ENCODE measurements at places on chromosomes 3 and 15.
A peak's percentile ranks its signal among the peaks of the same experiment; 100 is the strongest.

DNA sequence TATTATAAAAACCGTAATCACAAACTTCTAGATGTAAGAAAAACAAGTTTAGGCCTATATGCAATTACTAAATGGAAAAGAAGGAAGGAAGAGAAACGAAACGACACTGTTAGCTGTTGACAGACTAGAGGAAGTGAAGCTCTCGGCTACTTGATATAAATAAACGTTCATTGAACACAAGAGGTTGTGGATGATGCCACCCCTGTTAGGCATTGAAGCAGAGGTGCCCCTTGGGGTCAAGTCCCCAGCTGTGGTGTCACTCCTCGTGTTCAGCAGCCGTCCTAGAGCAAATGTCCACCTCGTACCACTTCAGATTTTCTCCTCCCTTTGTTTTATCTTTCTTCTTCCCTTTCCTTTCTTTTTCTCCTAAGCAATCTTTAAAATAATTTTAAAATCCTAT is 146.5 kb upstream of the UBE2E1 start:
- no peak for DNase-seq

GRCh38 chr15:49179433-49180190 is 9.6 kb downstream of the GALK2 start:
- DNase-seq = no peak

DNA sequence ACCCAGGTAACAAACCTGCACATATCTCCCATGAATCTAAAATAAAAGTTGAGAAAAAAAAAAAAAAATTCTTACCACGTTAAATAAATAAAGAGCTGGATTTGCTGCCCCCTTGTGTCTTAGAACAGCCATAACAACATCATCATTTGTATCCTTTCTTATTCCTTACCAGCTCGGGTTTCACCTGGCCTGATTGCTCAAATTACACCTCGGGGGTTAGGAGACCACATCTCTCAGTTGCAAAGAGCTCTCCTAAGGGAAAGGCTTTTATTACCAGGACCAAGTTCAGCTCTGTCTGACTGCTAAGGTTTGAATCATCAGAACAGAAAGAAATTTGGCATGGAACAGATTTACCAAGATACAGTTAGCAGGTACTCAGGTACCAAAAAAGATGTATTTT is 25.8 kb upstream of the RPL39L start:
- DNase-seq = no peak

DNA sequence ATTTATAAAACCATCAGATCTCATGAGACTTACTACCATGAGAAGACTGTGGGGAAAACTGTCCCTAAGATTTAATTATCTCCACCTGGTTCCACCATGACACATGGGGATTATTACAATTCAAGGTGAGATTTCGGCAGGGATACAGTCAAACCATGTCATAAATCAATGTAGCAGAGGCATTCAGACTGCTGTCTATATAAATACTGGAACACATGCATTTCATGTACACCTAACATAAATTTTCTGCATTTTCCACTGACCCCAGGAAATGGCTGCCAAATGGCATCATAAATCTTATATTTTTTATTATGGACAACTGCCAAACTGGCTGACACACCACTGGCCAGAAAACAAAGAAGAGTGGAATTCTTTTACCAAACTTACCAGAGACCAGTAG is 755.1 kb upstream of the EPHA6 start:
- no peak for DNase-seq

- DNase-seq = no peak
Measured at GRCh38 chr3:46090161-46090591, 62.9 kb upstream of the XCR1 start.

DNA sequence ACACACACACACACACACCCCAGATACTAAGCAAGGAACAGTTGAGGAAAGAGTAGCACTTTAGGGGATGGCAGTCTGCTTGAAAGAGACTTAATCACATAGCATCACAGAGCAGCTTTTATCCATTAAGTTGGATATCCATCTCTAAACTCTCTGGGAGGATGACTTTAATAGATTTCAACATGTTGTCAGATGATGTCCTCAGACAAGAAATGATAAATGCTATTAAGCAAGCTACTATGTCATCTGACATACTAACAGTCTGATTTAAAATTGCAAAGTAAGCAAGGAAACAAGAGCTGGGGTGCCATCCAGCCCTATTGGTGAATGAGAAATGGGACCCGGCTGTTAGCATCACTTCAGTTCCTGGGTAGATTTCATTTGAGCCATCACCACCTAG is 136.9 kb downstream of the PLCL2 start:
- no peak for DNase-seq

- no peak for DNase-seq
Measured at GRCh38 chr3:107650788-107651187, 128.0 kb downstream of the BBX start.

- no peak for DNase-seq
Measured at GRCh38 chr15:23897531-23897930, 210.4 kb upstream of the NDN start.

- DNase-seq = no peak
Measured at GRCh38 chr3:31361371-31362273, 171.1 kb upstream of the STT3B start.

GRCh38 chr3:49802719-49803464 is at the start of gene INKA1:
TSS of gene INKA1 (plus strand) at chr3:49803261. CDS start at chr3:49803393, 132 bp downstream.
- DNase-seq = peak; percentile 81

- no peak for DNase-seq
Measured at GRCh38 chr3:39202094-39202493, 9.7 kb upstream of the XIRP1 start.

GRCh38 chr3:146498002-146498736 is 28.8 kb upstream of the PLSCR2 start:
- DNase-seq = no peak

DNA sequence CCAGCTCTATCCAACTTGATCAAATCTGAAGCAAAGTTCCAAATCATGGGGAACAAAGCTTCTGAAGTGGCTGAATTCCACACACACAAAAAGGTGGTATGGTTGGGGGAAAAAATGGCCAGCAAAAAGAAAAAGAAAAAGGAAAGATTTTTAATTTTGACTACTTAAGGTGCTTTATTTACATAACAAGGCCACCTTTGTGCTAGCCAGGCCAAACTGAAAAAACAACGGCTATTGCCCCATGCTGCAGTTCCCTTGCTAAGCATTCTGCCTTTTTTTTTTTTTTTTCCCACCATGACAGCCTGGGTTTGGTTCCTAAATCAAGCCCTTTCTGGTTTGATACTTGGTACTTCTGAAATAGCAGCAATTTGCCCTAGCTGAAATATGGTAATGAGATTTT is 66.5 kb upstream of the DAZL start:
- DNase-seq = no peak

DNA sequence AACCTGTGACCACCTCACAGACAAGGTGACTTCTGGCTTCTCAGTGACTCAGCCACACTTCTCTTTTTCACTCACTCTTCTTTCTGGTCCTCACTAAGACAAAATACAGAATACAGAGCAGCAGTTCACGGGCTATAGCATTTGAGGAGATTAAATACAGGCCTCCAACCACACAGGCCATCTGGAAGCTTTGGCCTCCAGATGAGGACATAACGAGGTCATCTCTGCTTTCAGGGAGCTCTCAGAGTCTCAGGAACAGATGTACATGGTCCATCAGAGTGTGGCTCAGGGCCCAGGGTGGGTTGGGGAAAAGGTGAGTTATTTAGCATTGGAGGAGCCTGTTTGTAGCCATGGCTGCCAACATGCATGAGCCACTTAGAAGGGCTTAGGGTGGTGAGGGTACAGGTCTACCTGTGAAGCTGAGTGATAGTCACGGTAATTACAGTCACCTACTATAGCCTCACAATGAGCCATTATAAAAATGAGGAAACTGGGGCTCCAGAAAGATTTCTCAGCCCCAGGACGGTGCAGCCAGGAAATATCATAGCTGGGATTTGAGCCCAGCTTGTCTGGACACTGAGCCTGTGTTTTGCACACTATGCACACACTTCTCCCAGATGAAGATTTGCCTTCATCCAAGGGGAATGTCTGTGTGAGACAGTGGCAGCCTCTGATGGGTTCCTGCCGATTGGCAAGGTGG is 159.8 kb upstream of the CTDSPL start:
- DNase-seq = no peak

DNA sequence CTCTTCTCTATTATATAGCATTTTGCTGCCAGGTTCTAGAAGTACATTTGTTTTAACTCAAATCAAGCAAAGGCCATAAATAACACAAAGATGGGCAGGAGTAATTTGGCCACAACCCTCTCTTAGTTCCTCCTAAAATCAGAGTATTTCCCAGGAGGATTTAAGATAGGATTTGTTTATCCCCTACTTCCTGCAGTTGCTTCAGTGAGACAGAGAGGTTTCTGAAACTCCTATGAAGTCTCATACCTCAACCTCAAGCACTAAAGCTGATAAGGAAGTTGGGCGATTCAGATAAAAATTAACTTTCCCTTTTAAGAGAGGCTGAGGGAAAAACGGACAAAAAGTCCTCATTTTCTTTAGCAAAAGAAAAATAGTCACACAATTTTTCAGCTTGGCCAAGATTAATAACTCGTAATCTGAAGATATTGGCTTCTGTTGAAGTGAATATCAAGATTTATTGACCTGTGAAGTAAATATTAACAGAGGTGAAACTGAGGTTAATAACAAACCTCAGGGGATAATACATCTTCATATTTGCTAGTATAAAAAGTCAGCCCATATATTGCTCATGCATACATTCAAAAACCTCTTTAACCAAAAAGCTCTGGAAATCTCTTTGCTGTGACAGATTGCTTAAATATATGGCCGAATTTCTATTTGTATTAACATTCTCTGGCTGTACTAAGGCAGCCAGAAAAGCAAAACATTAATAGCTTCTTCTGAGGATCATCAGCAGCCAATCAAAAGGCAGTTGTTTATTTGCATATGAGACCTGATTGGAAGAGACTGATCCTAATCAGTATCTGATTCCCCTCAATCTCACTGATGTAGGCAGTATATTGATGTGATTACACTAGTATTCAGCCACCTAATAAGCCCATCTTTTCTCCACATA is 90.6 kb upstream of the GADL1 start:
- no peak for DNase-seq

GRCh38 chr3:49181351-49181750 is 10.0 kb downstream of the KLHDC8B start:
- no peak for DNase-seq

DNA sequence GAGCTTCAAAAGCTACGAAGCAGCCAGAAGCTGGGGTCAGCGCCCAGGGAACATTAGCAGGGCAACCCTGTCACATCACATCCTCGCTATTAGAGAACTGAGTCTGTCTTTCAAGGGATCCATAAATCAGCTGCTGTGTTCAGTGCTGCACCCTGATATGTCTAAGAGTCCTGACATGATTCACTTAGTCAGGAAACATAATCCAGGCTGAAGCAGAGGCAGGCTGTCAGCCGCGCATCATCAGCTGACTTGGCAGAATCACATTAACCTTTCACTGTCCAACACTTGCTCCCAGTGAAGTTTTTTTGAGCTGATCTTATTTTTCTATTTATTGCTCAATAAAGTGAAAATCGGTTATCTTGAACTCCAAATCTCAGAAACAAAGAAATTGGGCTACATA is 23.5 kb downstream of the MYH15 start:
- DNase-seq = no peak

GRCh38 chr3:158295771-158296170 is 185.9 kb downstream of the RSRC1 start:
- no peak for DNase-seq

DNA sequence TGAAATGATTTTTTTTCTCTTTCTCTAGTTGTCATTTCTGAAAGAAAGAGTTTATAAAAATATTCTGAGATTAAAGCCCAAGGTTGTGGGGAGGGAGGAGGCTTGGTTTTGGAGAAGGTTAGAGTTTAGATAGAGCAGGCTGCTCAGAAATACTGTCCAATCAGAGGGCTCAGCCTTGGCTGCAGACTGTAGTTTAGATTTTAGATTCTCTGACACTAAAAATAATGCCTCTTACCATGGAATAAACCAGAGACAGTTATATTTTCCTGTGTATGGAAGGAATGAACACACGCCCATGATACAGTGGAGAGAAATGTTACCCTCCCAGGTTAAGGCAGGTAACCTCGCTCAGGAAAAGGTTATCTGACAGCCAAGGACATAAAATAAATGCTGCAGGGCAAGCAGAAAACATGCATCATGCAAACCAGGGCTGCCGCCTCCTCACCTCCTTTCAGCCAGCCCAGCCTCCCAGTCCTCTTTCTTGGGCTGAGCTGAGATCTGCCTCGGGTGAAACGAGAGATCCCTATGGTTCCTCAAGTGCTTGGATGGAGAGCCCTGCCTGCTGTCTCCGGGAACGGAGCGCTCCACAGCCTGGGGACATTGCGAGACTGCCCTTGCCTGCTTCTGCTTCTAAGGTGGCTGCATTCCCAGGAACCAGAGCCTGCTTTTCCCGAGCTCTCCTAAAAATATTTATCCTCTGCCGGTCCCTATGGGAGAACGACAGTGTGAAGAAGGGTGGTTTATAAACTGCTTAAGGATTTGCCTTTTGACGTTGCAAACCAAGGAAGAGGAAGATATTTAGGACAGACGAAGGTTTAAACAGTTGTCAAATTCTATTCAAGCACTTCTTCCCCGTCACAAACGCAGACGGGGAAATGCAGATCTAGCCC is 848 bp downstream of the NCEH1 start:
- no peak for DNase-seq

GRCh38 chr3:194632809-194633348 is 340 bp downstream of the TMEM44 start:
- DNase-seq = peak; percentile 69

GRCh38 chr3:75254685-75255084 is 409.4 kb upstream of the FRG2C start:
- DNase-seq = no peak

DNA sequence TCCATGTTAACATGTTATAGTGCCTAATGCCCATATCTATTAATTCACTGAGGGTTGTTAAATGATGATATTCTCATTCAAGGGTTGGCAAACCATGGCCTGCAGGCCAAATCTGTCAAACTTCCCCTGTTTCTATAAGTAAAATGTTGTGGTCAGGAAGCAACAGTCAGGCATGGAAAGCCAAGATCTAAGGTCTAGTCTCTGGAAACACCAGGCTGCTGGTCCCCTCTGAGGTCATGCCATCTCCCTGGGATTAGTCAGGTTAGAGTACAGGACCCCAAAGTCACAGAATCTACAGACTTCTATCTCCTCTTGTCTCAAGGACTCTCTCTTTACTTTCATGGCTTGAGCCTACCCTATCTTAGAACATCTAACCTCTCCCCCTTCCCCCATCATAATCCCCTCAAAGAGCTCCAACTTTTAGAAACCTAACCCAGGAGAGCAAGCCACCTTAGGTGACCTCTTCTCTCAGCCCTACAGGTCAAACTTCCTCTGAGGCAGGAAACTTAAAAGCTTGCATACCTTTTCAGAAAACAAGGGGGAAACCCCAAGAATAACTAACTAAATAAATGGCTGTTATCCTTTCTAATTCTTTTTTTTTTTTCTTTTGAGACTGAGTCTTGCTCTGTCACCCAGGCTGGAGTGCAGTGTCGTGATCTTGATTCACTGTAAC is 15.3 kb upstream of the HERC1 start:
- no peak for DNase-seq

- no peak for DNase-seq
Measured at GRCh38 chr3:134685929-134686802, 35.3 kb upstream of the KY start.

GRCh38 chr3:180594631-180595558 is 7.1 kb upstream of the TTC14 start:
- peak; percentile 24 for DNase-seq

- no peak for DNase-seq
Measured at GRCh38 chr15:76776969-76777368, 128.2 kb downstream of the SCAPER start.

All from H54 (cell line).